Naive B cell (primary cell): ENCODE measurements at places on chromosomes 3 and 15.

GRCh38 chr3:44321335-44321734 is 17.2 kb upstream of the TCAIM start:
- DNase-seq: no peak

DNA sequence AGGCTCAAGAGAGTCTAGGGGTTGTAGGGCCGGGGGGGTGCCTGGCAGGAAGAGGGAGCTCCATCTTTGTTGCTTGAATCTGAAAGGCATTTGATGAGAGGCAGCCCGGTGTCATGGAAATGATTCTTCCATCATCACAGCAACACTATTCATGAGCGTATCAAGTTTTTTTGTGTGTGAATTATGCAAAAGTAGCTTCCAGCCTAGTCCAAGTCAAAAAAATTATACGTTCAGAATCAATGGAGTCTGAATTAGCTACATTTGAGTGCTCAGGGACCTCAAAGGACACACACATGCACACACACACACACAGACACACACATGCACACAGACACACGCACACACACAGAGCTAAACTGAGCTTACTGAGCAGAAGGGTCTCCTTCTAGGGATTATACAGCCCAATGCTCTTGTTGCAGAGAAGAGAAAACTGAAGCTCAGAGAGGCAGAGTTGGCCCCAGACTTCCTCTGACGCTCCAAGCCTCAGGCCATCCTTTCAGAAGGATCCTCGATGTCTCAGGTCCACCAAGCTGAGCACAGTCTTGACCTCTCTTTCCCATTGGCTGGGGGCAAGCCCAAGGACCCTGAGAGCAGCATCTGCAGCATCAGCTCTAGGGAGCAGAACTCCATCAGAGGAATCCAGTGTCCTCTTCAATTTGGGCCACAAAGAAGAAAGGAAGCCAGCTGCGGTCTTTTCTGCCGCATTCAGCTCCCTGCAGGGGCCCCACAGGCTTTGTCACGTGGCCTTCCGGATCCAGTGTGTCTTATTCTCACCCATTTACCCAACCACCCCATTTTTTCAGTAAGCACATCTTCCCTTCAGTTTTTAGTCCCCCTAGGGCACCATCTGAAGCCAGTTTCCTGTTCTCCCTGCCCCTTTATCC is 228.0 kb downstream of the UACA start:
- DNase-seq: no peak

- DNase-seq: no peak
These were observed 77.8 kb downstream of the B3GNT5 start for GRCh38 chr3:183330881-183331280.

DNA sequence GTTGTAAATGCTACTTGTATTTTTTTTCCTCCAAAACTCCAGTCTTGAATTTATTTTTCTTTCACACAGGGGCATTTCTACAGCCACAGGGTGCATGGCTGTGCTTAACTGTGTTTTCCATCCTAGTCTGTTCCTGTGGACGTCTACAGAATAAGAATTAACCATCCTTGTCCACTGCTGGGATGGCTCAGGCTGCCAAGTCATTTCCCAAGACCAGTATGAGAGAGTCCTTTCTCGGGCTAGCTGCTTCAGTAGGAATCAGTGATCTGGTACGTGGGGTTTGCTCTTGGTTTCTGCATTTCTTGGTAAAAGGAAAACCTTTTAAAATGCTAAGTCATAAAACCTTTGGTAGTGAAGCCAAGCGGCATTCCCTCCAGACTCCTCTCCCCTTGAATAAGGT is 29.8 kb downstream of the CHDH start:
- no peak for DNase-seq

GRCh38 chr15:91208371-91208770 is 108.3 kb downstream of the SV2B start:
- no peak for DNase-seq

DNA sequence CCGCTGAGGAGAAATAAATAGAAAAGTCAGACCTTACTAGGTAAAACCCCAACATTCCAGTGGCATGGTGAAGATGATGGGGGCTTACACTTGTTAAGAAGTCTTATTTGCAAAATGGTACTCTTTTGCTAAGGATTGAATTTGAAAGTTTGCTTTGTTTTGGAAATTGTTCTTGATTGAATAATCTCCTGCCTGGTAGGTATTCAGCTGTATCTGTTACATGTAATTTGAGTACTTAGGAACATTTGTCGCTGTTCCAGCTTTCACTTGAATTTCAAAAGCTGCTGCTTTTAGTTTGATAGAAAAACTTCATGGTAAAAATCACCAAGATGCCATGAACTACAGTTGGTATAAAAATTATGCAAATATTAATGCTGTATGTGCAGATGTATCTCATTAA is 44.6 kb downstream of the TFG start:
- DNase-seq: no peak

DNA sequence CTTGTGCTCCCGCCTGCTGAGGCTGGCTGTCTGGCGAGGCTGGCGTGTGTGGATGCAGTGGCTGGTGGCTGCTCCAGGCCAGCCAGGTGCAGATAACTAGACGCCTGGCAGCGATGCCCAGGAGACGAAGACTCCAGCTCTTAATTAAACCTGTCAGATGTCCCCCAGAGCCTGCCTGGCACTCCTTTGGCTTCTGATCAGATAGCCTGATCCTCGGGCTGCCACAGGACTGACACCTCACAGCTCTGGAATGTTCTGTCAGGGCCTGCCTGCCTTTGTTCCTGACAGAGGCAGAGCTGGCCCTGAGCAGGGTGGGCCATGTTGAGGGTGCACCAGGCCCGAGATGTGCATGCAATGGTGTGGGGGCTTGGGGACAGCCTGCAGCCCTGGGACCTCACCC is 36.5 kb downstream of the PLXNA1 start:
- DNase-seq: no peak

DNA sequence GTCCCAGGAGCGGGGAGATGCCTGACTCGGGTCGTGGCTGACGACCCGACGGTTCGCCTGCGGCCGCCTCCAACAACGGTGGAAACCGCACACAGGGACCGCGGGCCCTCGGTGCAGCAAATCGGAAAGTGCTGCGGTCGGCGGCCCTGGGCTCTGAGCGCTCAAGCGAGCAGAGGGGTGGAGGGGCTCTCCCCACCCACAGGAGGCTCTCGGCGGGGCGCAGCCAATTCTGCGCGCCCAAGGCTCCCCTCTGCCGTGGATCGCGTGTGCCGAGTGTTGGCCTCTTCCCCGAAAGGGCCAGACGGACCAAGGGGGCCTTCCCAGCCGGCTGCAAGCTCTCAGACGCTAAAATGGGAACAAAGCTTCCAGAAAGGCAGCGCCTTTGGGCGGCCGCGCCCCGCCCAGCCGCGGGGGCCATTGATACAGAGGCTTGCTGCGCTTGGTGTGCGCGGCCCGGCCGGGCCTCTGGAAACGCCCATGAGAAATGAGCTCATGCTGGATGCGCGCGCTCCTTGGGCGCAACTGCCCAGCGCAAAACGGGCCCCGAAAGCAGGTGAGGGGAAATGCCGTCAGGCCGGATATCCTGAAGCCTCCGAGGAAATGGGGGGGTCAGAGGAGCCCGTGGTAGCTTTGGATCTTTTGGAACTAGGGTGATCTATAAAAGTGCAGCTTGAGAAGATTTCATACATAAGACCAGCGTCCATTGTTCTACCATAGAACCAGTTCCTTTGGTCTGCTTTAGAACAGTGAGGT is 1.2 kb upstream of the GSK3B start:
- peak; percentile 86 for DNase-seq

DNA sequence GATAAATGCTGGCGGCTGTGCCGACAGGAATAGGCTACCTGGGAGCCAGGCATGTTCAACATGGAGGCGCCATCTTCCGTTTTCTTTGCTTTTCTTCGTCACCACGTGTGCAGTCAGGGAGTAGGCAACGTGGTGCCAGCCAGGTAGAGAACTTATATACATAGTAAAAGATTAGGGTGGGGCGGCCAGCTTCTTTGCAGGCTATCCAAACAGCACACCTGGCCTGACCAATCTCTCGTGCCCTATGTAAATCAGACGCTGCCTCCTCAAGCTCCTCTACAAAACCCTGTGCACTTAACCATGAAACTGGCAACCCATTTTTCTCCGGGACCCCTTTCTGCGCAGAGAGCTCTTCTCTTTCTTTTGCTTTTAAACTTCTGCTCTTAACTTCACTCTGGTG is 28.6 kb upstream of the OR5K4 start:
- DNase-seq: no peak

GRCh38 chr3:18194431-18194830 is 230.7 kb downstream of the SATB1 start:
- DNase-seq: no peak

DNA sequence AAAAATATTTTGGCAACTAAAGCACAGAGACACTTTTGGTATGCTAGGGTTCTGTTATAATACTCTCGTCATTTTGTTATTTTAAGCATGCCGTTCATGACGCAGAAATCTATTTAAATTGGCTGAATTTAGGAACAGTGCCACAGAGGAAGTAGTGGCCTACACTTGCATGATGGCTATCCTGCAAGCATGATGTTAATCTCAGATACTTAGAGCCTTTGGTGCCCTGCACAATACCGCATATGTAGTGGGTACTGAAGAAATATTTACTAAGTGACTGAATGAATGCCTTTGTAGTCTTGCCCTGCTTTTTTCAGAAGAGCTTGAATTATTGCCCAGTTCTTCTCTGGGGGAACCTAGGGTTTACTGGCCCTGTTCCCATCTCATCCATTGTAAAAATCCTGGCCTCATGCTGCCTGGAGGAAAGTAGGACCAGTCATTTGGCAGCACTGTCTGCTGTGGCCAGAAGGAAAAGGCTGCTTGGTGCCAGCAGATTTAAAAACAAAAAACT is 79.0 kb downstream of the SERPINI1 start:
- no peak for DNase-seq
